Activated CD4-positive, alpha-beta T cell treated with anti-CD3 and anti-CD28 coated beads for 48 hours (primary cell): ENCODE measurements at places on chromosomes 7 and 10.

DNA sequence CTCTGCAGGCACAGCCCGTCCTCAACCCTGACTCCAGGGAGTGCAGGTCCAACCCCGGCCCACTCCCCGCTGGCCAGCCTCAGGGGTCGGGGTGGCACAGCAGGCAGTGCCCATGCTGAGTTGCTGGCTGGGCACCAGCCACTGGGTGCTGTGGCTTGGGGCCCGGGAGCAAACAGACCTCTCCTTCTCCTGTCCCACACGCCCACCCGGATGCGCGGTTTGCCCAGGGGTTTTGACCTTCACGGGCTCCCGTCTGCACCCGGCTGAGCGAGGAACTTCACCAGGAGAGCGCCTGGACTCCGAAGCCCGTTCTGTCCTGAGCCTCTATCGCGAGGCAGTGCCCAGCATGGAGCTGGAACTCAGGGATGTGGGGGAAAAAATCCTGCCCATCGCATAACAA is 2.6 kb upstream of the GRIFIN start:
- DNase-seq = no peak

DNA sequence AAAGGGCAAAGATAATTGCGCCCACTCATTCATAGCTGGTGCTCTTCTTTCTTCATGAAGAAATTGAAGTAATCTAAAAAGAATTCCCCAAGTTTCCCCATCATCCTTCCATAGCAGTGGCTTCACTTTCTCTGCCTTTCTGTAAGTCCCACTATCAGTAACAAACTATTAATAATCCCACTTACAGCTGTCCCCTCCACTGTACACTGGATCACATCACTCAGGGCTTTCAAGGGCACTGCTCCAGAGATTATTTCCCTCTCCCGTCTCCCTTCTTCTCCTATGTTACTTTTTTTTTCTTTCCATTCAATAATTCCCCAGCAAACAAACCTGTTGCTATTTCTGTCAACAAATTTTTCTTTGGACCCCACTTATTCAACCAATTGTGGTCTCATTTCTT is 16.2 kb downstream of the DNAJB9 start:
- DNase-seq = no peak

- DNase-seq = no peak
These were observed 646 bp downstream of the SGCE start for GRCh38 chr7:94655126-94655847.

GRCh38 chr7:22267930-22268615 is 88.9 kb downstream of the RAPGEF5 start:
- DNase-seq = no peak

GRCh38 chr7:51025668-51026067 is 243.0 kb upstream of the GRB10 start:
- no peak for DNase-seq

- no peak for DNase-seq
These were observed 225.0 kb upstream of the CELF2 start for GRCh38 chr10:10792681-10793080.
